ENCODE measurements at places on chromosomes 16 and 17.
A peak's percentile ranks its signal among the peaks of the same experiment; 100 is the strongest.

- DNase-seq = no peak
These were observed 677 bp downstream of the DEF8 start for GRCh38 chr16:89949121-89949742.

GRCh38 chr17:78082988-78083387 is 45.6 kb downstream of the TMC6 start:
- DNase-seq = no peak

- DNase-seq = no peak
These were observed 201.2 kb upstream of the CACNG3 start for GRCh38 chr16:24054741-24055491.

DNA sequence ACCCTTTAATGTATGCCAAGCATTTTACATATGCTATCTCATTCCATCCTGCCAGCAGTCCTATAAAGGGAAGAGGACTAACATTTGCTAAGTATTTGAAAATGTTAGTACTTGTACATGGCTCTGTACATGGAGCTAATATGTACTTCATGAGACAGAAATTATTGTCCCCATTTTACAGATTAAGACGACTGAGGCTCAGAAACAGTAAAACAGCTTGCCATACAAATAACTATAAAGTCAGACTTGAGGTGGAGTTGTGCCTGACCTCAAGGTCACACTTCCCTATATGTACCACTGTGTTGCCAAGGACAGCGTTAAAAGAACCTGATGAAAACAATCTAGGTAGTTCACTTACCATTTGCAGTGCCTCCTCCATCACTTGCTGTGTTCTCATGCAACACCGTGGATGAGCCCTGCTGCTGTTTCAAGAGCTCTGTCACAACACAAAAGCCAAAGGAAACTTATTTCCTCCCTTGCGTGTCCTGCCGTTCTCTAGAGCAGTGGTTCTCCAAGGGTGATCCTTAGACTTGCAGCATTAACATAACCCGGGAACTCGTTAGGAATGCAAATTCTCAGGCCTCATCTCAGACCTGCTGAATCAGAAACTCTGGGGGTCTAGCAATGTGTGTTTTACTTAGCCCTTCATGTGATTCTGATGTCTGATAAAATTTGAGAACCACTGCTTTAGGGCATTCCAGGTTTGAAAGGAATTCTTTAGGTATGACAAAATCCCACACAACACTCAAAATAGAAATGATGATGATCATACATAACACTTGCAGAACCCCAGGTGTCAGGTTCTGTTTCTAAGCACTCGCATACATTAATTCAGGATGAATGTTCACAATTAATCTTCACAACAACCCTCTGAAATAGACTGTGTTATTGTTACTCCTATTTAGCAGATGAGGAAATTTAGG is 51.2 kb upstream of the MTMR4 start:
- DNase-seq = no peak

DNA sequence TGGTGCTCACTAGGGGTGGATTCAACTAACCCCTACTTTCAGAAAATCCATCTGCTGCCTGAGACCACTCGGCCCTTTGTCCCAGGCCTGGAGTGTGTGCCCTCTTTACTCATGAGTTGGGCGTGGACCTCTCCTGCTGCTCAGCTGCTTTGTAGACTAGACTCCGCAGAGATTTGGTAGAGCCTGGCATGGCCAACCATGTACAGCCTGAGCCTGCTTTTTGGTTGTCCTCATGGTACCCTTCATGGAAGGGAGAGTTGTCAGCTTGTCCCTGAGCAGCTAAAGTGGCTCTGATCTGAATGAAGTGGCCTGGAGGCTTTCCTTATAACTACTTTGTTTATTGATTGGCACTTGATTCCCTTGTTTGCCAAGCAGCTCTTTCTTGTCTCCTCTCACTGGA is 1.5 kb downstream of the EDC4 start:
- DNase-seq = no peak

DNA sequence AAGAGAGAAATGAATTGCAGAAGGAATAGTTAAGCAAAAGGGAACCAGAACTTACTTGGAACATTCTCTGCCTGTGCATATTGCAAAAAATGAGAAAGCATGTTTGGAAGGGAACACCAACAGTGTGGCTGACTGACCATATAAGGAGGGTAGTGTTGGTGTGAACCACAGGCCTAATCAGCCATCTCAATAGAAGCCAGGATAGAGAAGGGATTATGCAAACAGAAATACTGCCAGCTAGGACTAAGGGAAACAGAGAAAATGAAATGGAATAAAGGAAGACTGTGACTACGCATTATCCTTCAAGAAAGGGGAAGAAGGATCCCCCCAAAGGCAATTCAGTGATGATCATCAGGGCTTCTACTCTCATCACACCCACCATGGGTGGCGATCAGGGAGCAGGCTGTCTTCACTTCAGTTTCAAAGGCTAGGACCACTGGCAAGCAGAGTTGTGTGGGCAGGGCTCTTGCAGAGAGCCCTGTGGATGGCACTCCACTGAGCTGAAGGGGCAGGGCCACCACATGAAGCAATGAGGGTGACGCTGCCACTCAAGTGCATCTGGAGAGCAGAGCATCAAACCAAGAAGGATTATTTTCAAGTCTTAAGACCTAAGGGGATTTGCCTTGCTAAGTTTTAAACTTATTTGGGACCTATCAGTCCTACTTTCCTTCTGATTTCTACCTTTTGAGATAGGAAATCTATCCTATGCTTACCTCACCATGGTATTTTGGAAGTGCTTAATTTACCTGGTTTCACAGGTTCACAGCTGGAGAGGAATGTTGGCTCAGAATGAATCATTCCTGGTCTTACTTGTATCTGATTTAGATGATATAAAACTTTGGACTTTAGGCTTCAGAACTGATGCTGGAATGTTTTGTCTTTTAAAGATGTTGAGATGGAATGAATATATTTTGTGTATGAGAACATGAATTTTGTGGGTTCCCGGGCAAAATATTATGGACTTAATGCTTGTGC is 140.5 kb downstream of the SSH2 start:
- DNase-seq = no peak

GRCh38 chr17:40338941-40339649 is 25.4 kb downstream of the GJD3 start:
- no peak for DNase-seq

GRCh38 chr16:87832741-87833502 is 36.4 kb downstream of the SLC7A5 start:
- DNase-seq = no peak

GRCh38 chr17:61400717-61401388 is 1.2 kb downstream of the TBX2 start:
- DNase-seq = no peak

DNA sequence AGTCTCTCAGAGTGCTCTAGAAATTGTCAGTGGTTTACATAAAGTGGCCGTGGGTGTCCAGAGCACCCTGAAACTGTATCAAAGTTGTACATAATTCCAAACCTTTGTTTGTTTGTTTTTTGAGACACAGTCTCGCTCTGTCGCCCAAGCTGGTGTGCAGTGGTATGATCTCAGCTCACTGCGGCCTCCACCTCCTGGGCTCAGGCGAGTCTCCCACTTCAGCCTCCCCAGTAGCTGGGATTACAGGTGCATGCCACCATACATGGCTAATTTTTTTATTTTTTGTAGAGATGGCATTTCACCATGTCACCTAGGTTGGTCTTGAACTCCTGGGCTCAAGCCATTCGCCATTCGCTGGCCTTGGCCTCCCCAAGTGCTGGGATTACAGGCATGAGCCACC is 24.3 kb upstream of the ADGRG1 start:
- DNase-seq = no peak

DNA sequence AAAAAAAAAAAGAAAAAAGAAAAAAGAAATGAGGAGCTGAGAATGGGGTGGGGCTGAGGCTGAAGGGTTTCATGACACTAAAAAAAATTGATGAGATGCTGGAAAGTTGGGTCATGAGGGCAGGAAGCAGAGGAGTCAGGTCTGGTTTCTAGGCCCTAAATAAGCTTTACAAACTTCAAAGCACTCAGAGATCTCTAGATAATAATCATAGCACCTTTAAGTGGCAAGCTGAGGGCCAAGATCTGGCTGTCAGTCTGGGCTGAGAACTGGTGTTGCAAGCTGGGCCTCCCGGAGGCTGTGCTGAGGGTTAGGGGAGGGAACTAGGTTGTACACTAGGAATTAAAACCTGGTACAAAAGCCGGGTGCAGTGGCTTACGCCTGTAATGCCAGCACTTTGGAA is 6.4 kb downstream of the ZNF764 start:
- DNase-seq = no peak

GRCh38 chr16:74455619-74456289 is 34.5 kb upstream of the CLEC18B start:
- no peak for DNase-seq

DNA sequence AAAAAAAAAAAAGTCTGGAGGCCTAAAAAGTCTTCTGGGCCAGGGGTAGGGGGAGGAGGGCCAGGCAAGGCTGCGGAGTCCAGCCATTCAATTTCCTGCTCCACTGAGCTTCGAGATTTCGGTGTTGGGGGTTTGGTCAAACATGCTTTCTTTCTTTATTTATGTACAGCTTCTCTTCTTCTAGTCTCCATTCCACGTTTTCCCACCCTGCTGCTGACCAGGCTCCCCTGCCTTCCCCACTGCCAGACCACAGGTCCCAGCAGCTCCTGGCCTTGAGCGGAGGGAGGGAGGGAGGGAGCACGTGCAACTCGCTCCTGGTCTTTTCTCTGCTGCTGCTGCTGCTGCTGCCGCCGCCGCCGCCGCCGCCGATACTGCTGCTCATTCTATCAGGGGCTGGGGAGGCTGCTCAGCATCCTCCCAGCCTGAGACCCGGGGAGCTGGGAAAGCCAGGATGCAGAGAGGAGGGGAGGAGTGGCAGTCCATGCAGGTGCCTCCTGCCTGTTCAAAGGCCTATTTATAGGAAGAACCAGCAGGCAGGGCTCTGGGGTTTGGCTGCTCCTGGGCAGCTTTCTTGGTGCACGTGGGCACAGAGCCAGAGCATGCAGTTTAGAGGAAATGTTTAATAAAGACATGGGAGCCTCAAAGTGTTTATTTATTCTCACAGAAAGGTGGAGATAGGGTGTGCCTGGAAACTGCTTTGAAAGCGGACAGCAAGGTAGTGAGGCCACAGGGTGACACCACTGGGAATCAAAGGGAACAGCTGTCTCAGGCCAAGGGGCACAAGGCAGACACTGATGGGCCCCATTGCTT is 23.4 kb upstream of the ZFHX3 start:
- peak; percentile 56 for DNase-seq

- peak; percentile 29 for DNase-seq
These were observed 861 bp downstream of the RAB11FIP3 start for GRCh38 chr16:426115-426905.

- no peak for DNase-seq
These were observed 132.4 kb upstream of the CHMP6 start for GRCh38 chr17:80859002-80859941.

DNA sequence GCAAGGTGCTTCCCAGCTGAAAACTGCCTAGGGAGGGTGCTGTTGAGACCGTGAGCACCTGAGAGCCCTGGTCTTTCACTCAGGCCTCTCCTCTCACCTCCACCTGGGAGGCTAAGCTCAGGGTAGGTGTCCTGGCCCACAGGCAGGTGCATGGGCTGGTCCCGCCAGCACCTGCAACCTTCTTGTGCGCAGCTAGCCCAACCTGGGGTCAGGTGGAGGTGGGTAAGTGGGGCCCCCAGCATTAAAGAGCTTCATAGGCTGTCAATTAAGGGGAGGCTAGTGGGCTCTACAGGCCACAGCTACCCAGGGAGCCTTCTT is 8.7 kb downstream of the ADCY7 start:
- DNase-seq = no peak

GRCh38 chr17:71631483-71631882 is 489.3 kb upstream of the SOX9 start:
- DNase-seq = no peak

Measured in Calu3 (cell line).